ENCODE measurements at places on chromosomes 11 and 22.

GRCh38 chr11:85822814-85823213 is 11.9 kb upstream of the SYTL2 start:
- H3K27me3 ChIP-seq: no peaks in the 10 kb centered on the region
- H3K36me3 ChIP-seq: no peaks in the 10 kb centered on the region
- H3K4me3 ChIP-seq: no peak overlapping the region
- H3K4me1 ChIP-seq: no peaks in the 10 kb centered on the region

- H3K4me3 ChIP-seq: no peak overlapping the region
- no peak for DNase-seq
- peaks cover 32% of the 10 kb centered on the region for H3K4me1 ChIP-seq
- H3K27me3 ChIP-seq: no peaks in the 10 kb centered on the region
Measured at GRCh38 chr11:126411971-126412381, 56.5 kb downstream of the ST3GAL4 start.

DNA sequence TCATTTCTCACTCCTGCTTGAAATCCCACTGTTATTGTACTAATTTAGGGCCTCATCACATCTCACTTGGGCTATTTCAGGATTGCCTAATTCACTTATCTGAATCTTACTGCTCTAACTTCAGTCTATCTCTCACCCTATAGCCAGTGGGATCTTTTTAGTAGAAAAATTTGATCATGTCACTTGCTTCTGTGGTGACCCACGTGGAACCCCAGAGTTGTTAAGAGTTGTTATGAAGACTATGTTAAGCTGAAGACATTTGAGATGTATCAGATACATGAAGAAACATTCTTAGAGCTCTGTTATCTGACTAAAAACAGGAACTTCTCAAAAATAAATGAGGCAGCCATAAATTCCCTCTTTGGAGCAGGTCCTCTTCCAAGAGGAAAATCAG is 1375.6 kb upstream of the TENM4 start:
- no peak for DNase-seq
- H3K27ac ChIP-seq: no peak overlapping the region
- no peaks in the 10 kb centered on the region for H3K27me3 ChIP-seq
- no peaks in the 10 kb centered on the region for H3K4me1 ChIP-seq
- no peaks in the 10 kb centered on the region for H3K36me3 ChIP-seq

GRCh38 chr11:76131142-76131541 is 75.2 kb downstream of the WNT11 start:
- DNase-seq: no peak
- peaks cover 9% of the 10 kb centered on the region for H3K4me1 ChIP-seq
- H3K4me3 ChIP-seq: no peak overlapping the region
- H3K36me3 ChIP-seq: no peaks in the 10 kb centered on the region

DNA sequence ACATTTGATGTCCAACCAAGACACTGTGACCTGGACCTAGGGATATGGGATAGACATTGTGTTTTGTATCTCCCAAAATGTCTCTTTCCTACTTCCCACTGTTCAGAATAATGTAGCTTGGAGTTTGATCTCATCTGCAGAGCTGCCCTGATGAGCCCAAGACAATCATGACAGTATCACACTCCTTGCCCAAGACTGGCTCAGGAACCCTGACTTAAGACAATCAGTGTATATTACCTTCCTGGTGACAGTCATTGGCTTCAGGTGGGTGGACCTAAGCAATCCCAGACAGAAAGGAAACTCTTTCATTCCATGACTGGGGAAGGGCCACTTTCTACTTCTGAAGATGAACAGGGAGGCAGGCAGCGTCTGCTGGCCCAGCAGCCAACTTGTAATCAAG is 14.3 kb upstream of the RTN4RL2 start:
- H3K4me1 ChIP-seq: no peaks in the 10 kb centered on the region
- no peaks in the 10 kb centered on the region for H3K36me3 ChIP-seq
- DNase-seq: no peak
- H3K27me3 ChIP-seq: no peaks in the 10 kb centered on the region
- H3K4me3 ChIP-seq: no peak overlapping the region
- no peak overlapping the region for H3K27ac ChIP-seq

All from left lung (tissue), 14 donors.